AG08396 (cell line): ENCODE measurements at places on chromosomes 4 and X.

DNA sequence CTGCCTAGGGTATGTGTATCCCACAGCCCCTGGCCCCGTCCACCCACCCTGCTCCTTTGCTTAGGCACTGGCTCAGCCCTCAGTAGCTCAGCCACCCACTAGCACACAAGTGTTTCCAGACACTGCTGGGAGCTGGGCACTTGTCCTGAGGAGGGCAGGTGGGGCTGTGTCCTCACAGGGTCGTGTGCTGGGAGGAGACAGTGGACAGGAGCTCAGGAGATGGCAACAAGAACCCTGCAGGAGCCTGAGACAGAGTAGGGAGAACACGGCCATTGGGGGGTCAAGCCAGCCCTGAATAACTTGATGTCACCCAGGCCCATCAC lies 5.5 kb upstream of the CPLX1 start:
- no peak for DNase-seq

DNA sequence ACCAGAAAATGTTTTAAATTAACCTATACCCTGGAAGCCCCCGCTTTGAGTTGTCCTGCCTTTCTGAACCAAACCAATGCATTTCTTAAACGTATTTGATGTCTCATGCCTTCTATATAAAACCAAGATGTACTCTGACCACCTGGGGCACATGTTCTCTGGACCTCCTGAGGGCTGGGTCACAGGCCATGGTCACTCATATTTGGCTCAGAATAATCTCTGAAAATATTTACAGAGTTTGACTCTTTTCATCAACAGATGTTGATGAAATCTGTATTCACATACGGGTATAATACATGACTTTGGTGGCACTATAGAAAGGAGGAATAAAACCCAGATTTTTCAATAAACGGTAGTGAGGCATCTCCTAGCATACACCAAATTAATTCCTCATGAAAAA lies 55.7 kb downstream of the STAP1 start:
- DNase-seq: no peak

DNA sequence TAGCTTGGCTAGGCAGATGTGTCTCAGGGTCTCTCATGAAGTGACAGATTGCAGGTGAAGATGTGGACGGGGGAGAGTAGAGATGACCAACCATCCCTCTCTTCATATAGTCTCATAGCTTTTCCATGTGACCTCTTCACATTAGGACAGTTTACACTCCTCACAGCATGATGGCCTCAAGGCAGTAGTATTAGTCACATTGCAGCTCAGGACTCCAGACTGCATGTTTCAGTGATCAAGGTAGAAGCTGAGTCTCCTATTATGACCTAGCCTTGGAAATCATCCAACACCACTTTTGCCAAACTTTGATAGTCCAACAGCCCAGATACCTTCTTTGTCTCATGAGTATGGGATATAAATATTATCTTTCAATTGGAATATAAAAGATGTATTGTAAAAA lies 147.7 kb downstream of the GASK1B start:
- no peak for DNase-seq

DNA sequence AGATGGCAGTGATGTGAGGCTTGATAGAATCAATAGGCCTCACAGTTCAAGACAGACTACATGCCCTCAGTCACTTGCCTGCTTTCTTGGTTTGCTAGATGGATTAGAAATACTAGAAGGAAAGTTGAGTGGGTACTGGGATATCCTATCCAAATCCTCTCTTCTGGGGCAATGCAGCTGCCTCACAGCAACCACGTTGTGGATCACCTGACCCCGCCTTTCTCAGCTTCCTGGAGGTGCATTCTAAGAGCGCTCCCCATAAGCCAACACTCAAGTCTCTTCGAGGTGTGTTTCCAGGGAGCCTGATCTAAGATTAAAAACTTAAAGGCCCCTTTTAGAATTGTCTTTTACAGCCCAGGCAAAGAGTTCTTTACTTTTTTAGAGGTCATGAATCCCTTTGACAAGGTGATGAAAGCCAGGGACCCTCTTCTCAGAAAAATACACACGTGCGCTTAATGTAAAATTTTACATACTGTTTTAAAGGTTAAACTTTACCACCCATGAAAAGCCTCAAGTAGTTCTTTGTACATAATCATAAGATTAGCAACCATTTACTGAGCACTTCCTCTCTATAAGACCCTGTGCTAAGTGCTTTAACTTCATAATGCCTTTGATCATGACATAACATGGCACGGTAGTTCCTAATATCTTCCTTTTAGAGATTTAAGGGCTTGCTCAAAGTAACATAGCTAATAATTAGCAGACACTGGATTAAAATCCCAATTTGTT lies 840 bp upstream of the RPL34 start:
- DNase-seq: no peak

- DNase-seq: no peak
Observed at GRCh38 chr4:82499738-82500434, 61.9 kb downstream of the TMEM150C start.

DNA sequence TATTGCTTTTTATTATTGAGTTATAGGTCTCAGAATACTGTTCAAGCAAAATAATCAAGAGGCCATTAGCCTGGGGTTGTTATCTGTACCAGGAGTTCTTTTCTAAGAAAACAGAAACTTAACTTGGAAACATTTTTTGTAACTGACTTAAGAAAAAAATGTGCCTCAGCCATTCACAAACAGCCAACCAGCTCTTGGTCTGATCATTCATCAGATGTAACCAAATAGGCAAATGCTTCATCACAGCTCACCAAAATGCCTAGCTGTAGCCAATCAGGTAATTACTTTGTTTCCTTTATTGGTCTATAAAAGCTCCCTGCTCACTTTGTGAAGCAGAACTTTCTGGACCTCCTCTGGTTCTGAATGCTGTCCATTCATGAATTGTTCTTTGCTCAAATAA lies 387.7 kb downstream of the FAT4 start:
- no peak for DNase-seq

DNA sequence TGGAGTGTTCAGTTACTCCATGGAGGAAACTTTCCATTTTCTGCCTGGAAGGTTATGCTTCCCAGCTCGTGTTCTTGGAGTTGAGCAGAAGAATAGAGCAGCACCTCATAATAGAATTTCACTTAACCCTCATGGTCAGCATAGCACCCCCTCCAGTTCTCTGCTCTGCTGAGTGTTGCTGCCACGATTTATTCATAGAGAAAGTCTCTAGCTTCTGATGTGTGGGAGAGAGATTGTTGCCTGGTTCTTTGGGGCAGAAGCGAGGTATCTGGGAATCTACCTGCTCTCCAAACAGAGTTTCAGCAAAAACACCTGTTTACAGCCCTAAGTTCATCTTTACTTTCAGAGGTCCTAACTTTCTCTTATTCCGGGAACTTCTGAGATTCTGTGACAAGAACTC lies 3.9 kb upstream of the DTHD1 start:
- DNase-seq: no peak

GRCh38 chr4:8192748-8193738 lies 6.0 kb upstream of the SH3TC1 start:
- peak; percentile 25 for DNase-seq

DNA sequence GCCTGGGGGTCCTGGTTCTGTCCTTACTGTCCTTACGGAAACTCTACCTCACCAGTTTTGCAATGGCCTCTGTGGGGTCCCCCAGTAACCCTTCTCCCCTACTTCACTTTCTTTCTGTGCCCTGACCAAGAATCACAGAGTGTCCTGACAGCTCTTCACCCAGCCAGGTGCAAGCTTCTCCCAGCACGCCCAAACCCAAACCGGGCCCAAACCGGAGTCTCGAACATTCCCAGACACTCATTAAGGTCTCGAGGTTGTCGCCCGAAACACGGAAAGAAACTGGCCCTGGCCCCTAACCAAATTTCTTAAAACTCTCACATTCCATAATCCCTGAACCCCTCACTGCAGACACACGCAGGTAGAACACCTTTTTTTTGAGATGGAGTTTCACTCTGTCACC lies 19.1 kb downstream of the TRIML1 start:
- no peak for DNase-seq

GRCh38 chrX:74540635-74541249 lies 73.7 kb downstream of the RLIM start:
- DNase-seq: no peak

DNA sequence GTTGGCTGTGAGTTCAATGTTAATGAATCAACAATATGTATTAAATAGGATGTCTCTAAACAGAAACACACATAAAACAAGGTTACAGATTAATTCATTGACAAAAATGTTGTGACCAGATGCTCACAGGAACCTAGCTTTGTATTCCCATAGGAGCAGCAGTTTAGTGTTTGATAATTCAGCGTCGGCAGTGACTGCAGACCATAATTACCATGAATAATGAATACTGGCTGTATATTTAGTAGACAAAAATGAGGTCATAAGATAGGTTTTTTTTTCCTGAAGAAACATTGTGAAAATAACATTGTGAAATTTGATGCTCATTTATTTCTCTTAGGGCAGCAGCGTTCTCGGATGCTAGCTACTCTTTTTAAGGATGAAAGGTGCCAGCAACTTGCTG lies 27.8 kb downstream of the COPS4 start:
- DNase-seq: no peak

DNA sequence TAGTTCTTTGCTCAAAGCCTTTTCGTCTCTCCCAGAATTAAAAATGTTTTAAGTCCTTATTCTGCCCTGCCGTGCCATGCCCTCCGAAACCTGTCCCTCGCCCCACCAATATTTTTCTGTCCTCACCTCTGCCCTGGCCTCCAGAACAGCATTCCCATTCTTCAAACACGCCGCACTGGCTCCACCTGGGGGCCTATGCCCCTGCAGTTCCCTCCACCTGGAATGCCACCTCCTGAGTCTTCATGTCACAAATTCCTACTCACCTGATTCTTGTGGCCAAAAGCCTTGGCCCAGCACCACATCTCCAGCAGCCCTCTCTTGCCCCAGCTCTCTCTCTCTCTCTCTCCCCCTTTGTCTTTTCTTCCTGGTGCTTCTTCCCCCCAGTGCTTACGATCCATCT lies 91.6 kb downstream of the APBB2 start:
- DNase-seq: no peak

DNA sequence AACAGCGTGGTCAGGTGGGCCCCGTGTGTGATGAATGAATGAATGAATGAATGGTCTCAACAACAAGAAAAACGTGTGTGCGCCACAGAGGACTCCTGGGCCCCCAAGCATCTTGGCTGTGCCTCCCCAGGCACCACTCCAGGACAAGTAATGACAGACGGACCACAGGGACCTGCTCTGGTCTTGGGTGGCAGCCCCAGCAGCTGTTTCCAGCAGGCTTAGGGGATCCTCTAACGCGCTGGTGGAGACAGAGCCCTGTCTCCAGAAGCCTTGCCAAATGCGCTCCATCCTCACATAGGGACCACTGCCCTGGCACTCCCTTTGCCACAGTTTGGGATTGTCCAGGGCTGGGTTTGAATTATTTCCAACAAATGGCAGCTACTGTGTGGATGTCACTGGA lies 39.1 kb downstream of the PSAPL1 start:
- no peak for DNase-seq

- DNase-seq: no peak
Observed at GRCh38 chrX:67570839-67571238, 27.0 kb downstream of the AR start.

DNA sequence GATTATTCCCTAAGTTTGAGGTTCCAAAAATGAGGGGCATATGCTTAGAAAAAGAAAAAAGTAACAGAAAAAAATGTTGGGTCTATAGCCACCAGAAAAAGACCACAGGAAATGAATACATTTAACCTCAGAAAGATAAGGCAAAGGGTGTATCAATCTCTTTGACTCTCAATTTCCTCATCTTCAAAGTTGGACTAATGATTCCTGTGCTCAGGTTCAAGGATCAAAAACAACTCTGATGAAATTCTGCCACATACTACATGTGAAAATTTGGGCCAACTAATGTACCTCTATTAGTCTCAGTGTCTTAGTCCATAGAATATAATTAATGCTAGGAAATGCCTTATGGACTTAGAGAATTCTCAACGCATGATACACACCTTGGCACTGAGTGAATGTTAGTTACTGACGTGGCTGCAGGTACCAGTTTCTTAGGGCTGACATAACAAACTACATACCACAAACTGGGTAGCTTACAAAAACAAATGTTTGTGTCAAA lies 257.7 kb downstream of the ANKRD50 start:
- DNase-seq: no peak

GRCh38 chr4:140497747-140498636 lies at the start of gene MGAT4D:
Gene MGAT4D, minus strand, starts transcription at chr4:140498293. Its CDS starts 71 bp downstream, at chr4:140498222.
- DNase-seq: no peak

DNA sequence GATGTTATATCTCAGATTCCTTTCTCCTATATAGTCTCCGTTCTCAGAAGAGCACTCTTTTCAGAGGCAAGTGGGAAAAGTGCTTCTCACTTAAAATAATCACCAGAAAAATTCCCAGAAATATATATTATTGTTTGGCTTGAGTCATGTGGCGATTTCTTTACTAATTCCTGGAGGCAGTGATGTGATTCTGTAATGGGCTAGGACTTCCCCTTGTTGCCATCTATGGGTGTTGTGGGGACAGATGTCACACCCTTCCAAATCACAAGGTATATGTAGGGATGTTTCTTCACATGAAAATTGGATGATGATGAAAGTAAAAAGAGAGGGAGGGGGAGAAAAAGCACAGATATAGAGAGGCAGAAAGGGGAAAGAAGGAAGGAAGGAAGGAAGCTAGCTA lies 553.4 kb downstream of the PPP4R3C start:
- no peak for DNase-seq

DNA sequence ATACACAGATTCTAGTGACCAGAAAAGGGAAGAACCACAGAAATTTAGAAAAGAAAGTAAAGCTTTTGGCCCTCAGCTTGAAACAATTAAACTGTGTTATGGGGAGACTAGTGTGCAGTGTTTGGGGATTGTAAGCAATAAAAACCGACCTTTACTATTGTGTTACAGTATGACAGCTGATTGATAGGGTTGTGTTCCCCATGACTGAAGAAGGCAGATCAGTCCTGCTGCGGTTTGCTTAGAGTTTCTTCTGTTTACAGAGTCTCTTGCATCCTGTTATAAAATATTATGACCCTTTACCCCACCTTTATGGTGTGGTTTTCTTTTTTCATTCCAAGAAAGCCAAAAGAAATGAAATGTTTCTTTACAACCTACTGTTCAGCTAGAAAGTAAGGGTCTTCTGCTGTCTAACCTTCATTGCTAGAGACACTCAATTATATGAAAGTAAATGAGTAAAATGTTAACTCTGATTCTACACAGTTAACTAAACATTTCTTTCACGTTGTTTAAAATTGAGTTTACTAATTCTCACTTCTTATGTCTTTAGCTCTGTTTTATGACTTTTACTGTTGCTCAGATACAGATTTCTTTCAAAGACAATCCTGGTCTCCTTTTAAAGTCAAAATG lies 18.1 kb downstream of the CHIC1 start:
- DNase-seq: no peak

DNA sequence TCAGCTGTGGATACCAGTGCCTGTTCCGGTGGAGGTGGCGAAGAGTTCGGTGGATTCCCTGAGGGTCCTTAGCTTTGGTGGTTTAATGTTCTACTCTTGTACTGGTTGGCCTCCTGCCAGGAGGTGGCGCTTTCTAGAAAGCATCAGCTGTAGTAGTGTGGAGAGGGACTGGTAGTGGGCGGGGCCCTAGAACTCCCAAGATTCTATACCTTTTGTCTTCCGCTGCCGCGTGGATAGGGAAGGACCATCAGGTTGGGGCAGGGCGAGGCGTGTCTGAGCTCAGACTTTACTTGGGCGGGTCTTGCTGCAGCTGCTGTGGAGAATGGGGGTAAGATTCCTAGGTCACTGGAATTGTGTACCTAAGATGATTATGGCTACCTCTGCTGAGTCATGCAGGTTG lies 390.3 kb downstream of the FAM47A start:
- DNase-seq: no peak
